ENCODE measurements at places on chromosomes 3 and 15.
A peak's percentile ranks its signal among the peaks of the same experiment; 100 is the strongest.

DNA sequence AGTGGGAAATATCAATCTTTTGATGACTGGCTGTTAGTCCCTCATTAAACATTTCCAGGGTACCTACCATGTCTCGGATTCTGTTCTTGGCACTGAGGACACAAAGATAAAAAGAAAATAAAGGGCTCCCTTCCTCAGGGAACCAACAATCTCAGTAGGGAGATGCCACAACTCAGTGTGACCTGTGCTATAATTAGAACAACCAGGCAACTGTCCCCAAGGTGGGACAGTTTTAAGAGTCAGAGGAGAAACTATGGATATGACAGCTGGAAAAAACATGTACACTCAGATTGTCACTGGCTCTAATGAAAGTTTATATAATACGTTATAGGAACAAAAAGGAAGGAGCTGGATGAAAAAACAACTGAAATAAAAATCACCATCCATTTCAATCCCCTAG lies 23.3 kb upstream of the CMTM8 start:
- no peak for DNase-seq

- DNase-seq: no peak
Measured at GRCh38 chr15:67807141-67807540, 18.2 kb upstream of the SKOR1 start.

DNA sequence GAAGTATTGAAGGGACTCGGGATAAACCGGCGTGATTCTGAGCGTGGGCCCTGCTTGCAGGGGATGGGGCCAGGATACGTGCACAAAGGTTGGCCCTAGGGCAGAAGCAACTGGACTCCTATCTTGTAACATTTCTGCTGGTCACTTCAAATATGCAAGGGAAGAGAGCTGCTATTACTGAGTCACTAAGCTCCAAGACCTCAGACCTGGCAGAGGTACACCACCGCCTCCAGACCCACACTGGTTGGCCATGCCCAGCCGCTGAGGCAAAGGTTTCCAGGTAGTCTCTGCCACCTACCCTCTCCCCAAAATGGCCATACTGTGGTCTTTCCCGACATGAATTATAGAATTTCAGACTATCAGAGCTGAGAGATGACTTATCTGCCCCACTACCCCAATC lies 13.4 kb upstream of the STRA6 start:
- no peak for DNase-seq

DNA sequence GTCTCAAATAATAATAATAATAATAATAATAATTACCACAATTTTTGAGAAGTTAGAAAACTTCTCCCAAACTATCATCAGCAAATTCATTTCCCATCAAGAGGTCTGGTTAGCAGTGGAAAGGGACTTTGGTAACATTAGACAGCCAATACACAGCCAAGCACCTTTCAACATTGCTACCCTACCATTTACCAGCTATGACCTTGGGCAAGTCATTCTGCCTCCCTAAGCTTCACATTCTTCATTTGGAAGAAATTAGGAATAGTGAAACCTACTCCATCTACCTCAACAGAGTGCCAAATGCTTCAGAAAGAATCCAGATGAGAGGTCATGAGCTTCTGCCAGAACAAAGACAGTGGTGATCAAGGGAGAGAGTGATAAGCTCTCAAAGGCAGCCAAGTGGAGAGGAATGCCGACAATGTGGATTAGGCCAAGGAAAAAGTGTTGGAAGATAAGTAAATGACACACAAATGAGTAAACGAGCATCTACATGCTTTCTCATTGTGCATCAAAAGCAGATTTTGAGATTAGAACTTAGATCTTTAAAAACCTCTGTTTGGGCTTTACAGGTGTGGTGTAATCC lies 42.9 kb upstream of the LPP start:
- no peak for DNase-seq

- DNase-seq: no peak
Measured at GRCh38 chr3:81789691-81790090, 28.2 kb upstream of the GBE1 start.

DNA sequence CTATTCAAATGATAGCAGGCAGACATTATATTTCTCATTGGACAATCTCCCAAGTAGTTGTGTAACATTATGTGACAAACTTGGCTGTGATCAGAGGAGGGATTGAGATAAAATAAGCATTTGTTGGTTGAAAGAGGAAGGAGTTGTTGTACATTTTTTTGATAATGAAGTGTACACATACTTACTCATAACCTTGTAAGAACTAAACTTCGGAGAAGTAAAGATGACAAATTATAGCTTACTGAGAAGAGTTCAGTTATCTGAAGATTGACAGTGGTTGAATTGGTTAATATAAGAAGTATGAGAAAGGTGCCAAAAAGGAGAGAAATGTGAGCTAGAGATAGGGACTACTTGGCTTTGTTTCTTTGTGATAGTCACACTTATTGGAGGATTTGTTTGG lies 32.6 kb downstream of the STT3B start:
- no peak for DNase-seq

GRCh38 chr15:67147396-67147949 lies 82.1 kb downstream of the SMAD3 start:
- DNase-seq: no peak

- DNase-seq: no peak
Measured at GRCh38 chr3:169456900-169457299, 206.6 kb downstream of the MECOM start.

DNA sequence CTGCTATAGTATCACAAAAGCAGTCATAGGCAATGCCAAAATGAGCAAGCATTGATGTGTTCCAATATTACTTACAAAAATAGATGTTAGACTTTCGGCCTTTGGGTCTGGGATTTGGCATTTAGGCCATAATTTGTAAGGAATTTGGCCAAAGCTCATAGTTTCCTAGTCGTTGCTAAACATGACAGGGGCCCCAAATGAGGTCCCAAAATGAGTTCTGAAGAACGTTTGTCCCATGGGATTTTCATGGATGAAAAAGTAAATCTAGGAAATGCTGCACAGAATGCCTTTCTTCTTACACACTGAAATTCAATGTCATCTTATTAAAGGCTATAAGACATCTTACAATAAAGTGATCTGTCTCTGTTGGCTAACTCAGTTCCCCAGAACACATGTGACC lies 456.0 kb downstream of the CNTN4 start:
- no peak for DNase-seq

DNA sequence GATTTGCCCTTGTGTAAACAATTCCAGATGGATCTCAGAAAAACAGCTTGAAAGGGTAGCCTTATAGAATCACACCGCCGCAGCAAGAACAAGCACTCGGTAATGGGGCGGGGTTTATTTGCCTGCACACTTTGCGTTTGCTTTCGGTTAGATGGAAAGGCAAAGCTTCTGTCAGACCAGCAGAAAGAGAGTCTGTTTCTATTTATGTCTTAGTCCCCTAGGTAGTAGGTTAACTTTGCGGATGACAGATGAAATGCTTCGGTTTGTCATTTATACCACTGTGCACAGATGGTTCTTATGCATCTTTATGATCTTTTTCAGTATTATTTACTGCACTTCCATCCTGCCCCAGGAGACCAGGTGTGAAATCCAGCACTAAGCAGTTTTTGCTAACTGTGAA lies 62.2 kb downstream of the PYDC2 start:
- no peak for DNase-seq

GRCh38 chr3:8317661-8318649 lies 183.7 kb upstream of the LMCD1 start:
- no peak for DNase-seq

DNA sequence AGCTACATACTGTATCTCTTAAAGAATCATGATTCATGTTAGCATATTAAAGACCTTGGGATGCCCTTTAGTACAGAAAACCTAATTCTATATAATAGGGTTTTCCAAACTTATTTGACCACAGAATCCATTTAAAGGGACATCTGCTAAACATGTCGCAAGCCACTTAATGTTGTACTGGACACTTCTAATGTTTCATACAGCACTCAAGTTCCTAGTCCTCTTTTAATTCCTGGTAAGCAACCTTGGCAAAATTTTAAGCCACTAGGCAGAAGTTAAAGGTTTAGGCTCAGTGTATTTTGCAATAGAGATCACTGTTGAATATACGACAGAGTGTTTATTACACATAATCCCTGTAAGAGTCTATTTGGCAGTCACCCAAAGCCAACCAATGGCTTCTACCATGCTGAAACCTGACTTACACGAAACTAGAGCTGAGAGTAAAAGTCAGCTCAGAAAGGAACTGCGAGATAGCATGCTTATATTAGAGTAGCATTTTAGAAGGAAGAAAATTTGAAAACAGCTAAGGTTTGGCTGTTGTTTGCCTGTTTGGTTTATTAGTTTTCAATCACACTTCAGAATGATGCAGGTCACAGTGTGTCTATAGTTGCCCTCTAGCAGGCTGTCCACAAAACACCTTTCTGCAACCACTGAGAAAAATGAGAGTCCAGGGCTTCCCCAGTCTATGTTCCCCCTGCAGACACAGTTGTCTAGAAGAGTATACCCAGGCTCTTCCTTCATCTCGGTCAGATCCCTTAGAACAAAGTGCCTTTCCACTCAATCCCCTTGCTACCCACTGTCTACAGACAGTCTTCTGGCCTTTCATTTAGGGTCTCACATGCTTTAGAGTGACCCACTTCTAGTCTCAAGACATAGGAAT lies 104.4 kb downstream of the FMN1 start:
- DNase-seq: no peak

GRCh38 chr3:39126532-39127071 lies 19.1 kb downstream of the TTC21A start:
- peak; percentile 45 for DNase-seq

DNA sequence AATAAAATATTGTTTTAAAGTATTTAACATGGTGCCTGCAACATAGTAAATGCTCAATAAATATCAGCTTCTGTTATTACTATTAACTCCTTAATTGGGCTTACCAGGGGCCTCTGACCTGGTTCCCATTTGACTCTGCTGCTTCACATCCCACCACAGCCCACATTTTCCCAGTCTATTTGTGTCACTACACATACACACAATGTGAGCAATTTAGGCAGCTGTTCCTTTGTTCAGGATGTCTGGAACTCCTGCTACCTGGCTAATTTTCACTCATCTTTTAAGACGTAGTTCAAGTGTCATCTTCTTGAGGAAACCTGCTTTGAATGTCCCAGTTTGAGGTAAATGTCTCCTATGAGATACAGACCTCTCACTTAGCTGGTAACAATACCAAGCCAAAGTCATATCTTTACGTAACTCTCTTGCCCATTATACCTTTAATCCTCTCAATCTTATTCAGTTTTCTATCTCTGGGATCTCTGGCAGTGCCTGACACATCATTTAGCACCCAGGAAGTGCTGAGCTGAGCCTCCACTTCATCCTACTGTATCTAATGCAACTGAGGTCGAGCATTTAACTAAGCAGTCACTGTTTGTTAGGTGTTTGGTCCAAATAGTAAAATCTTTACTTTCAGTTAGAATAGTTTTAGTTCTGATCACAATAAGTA lies 4.4 kb downstream of the TGFBR2 start:
- no peak for DNase-seq

GRCh38 chr3:195041871-195042742 lies 228.9 kb downstream of the XXYLT1 start:
- DNase-seq: no peak

All from activated naive CD8-positive, alpha-beta T cell treated with anti-CD3 and anti-CD28 coated beads, Interleukin-2, amount 50 U/mL, for 24 hours (primary cell).